NCI-H1105 treated with DMSO at 0.1 percent for 48 hours (cell line): ENCODE measurements at places on chromosomes 7 and 10.

DNA sequence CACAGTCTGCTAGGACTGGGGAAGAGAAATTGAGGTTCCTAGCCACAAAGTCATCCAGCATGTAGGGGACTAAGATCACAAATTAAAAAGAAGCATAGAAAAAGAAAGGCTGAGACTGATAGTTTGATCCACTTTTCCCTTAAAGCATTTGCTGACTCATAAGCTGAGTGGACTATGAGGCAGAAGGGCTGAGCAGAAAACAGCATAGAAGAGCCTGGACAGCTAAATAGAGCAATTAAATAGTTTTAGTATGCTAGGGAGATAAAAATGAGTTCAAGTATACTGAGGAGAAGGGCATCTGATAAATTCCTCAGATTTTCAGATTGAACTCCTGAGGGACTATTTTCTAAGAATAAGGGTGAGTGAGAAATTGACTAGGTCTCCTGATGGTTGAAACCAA lies 155.9 kb upstream of the EGR2 start:
- DNase-seq, result no peak

DNA sequence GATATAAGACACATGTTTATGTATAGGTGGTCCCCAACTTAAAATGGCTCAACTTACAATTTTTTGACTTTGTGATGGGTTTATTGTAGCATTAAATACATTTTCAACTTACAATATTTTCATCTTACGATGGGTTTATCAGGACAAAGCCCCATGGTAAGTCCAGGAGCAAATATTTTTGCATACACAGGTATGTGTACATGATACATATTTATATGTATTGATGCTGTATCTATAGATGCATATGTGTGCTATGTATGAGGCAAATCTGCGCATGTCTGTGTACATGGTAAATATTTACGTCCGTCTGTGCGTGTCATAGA lies 664 bp upstream of the UBE3C start:
- DNase-seq, result no peak

- DNase-seq, result no peak
Observed at GRCh38 chr10:17225808-17226207, 2.2 kb upstream of the VIM start.

- no peak for DNase-seq
Observed at GRCh38 chr10:77281719-77282118, 355.9 kb downstream of the KCNMA1 start.

DNA sequence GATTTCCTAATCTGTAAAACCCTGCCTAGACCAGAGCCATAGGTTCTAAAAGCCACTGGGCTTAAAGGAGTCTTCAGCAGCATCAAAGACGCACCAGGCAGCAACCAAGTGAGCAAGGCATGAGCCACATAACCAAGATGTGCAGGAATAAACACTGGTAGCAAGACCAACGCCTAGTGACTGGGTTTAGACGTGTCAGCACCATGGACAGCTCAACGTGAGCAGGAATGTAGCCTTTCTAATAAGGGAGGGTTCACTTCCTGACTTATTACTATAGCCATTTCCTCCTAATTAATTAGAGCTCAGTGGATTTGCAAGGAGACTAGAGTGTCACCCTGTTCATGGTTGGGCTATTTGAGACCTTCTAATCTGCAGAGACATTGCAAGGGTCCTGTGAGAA lies 223.7 kb downstream of the LHFPL3 start:
- no peak for DNase-seq

- DNase-seq, result no peak
Observed at GRCh38 chr7:155428171-155428834, 29.6 kb upstream of the EN2 start.

- DNase-seq, result no peak
Observed at GRCh38 chr10:77309509-77309908, 328.1 kb downstream of the KCNMA1 start.

GRCh38 chr10:15395935-15396334 lies 24.8 kb upstream of the FAM171A1 start:
- no peak for DNase-seq

- DNase-seq, result peak; percentile 9
Observed at GRCh38 chr7:32518534-32519140, 23.3 kb downstream of the AVL9 start.

GRCh38 chr7:21269021-21269420 lies 158.9 kb upstream of the SP4 start:
- no peak for DNase-seq

DNA sequence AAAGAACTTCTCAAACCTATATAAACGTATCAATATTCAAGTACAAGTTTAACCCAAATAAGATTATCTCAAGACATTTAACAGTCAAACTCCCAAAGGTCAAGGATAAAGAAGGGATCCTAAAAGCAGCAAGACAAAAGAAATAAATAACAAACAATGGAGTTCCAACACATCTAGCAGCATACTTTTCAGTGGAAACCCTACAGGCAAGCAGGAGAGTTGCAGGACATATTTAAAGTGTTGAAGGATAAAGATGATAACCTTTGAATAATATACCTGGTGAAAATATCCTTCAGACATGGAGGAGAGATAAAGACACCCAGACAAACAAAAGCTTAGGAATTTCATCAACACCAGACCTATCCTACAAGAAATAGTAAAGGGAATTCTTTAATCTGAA lies 82.8 kb downstream of the TES start:
- no peak for DNase-seq

GRCh38 chr7:66150471-66150870 lies 35.8 kb downstream of the CRCP start:
- no peak for DNase-seq

DNA sequence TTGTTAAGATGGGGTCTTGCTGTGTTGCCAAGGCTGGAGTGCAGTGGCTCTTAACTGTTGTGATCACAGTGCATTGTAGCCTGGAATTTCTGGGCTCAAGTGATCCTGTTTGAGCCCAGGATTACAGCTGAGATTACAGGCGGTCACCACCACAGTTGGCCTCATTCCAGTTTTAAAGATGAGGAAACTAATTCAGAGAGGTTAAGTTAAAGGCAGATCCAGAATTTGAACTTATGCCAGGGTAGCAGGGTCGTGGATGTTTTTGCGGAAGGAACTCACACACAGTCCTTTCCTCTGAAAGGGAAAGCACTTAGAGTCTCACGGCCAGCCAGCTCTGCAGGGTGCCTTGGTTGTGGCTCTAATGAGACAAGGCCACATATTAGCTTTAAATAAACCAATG lies 84.7 kb downstream of the MMRN2 start:
- no peak for DNase-seq

GRCh38 chr10:98255146-98255877 lies 12.7 kb downstream of the LOXL4 start:
- DNase-seq, result no peak

DNA sequence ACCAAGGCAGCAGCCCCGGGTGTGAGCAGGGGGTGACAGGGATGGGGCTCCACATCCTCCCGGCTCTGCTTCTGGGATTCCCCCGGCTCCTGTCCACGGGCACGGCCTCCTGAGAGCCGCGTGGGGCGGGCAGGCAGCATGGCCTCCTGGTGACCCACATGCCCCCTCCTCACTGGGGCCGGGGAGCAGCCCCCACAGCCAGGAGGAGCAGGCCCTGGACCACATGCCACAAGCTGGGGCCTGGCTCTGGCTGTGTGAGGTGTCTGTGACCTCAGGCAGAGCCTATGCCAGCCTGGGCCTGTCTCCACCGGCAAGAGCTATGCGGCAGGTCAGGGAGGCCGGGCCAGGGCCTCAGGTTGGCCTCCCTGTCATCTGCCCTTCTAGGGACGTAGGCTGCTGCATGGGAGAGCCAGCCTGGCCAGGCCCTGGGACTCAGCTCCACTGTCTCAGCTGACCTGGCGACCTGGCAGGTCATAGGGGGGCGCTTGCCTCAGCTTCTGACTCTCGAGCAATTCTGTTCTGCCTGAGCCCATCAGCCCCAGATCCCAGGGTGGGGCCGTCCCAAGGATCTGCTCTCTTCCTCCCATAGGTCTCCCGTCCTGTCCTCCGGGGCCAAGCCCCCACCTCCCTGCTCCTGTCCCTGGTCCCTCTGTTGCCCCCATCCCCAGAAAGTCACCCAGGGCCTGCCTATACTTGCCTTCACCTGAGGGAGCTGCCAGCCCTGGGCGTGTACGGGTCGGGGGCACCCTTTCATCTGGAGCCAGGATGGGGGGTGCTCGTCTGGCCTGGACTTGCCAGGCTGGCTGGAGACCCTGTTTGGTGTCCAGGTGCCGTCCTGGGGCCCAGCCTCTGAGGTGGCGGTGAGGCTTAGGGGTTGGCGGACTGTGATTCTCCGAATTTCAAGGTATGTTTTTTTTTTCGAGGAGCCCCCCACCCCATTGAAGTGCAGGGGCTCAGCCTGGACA lies 3.9 kb upstream of the TMEM184A start:
- DNase-seq, result no peak

DNA sequence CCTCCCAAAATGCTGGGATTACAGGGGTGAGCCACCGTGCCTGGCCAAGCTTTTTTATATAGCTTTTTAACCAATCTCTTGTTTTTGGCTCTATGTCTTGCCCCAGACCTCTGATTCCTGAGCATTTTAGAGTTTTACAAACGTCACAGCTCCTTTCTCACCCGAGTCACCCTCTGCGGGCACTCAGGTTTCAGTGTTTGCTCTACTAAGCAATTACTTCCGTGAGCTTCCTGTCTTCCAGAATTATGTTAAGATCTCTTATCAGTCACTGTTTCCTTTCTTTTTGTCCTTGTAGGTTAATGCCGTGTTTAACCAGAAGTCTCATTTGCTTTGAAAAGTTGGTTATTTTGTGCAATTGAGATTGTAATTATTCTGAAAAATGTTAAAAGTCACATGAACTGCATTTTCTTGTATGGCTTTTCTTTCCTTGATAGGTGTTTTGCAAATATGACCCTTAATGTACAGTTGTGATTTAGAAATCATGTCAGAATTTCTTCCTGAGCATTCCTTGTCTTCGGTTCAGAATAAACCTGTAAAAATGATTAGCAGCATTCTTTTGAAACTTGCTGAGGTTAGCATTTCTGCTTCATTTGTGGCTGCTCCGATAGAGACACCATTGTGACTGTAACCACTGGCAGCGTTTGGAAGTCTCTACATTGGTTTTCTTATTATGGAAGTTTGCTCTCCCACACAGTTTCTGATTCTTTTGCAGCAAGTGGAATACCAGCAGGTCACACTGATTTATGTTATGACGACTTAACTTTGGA lies 4.5 kb upstream of the HKDC1 start:
- DNase-seq, result no peak

DNA sequence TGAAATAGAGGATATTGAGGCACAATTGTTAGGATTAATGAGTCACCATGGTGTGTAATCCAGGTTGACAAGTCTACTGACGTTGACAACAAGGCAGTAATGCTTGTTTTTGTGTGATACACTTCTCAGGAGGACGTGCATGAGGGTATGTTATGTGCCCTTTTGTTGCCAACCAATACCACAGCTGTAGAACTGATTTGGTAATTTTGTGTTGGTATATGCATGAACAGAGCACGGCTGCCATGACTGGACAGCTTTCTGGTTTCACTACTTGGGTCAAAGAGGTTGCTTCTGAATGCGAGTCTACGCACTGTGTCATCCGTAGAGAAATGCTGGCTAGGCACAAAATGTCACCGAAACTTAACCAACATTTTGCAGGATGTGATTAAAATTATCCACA lies 32.9 kb downstream of the PHTF2 start:
- no peak for DNase-seq

DNA sequence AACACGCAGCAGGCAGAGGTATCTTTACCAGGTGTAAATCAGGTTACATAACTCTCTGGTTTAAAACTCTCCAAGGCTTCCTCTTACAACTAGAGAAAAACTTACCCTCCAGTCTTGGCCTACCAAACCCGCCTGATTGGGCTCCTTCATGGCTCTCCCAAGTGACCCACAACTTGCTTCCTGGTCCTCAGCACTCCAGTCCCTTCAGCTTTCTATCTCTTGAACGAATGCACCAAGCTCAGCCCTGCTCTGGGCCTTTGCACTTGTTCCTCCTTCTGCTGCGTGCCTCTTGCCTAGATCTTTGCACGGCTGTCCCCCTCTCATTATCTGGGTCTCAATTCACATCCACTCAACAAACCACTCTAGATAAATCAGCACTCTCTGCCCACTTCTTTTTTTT lies 32.7 kb upstream of the DLD start:
- no peak for DNase-seq

DNA sequence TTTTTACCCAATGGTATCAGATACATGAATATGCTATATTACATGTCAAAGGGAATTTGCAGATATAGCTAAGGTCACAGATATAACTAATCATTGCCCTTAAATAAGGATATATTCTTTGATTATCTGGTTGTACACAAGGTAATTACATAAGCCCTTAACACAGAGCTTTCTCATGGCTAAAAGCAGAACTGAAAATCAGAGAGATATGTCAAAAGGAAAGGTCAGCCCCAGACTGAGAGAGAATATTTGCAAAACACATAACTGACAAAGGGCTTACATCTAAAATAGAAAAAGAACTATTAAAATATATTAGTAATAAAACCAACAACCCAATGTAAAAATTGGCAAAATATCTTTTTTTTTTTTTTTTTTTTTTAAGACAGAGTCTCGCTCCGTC lies 1029.5 kb upstream of the LRRN3 start:
- no peak for DNase-seq

GRCh38 chr10:58439632-58440364 lies 54.6 kb downstream of the TFAM start:
- DNase-seq, result no peak

GRCh38 chr10:51897560-51897959 lies 198.2 kb upstream of the CSTF2T start:
- DNase-seq, result no peak

GRCh38 chr7:33157311-33157710 lies 27.9 kb downstream of the BBS9 start:
- no peak for DNase-seq

DNA sequence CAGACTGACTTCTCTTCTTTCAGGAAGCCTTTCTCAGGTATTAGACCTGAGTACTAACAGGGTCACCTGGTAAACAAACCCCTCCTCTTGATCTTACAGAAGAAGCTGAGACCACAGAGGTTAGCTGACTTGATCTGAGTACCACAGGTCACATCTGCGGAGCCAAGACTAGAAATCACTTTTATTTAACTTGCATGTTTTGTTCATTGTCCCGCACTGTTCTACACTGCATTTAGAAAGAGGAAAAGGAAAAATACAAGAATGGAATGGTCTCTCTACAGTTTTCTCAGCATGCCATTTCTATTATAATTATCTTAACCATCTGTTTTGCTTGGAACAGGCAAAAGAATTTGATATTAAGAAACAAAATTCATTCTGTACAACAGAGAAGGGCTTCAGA lies 245.6 kb upstream of the ETV1 start:
- DNase-seq, result no peak

GRCh38 chr7:2040893-2041270 lies 191.9 kb downstream of the MAD1L1 start:
- no peak for DNase-seq

GRCh38 chr7:117902314-117902889 lies 29.2 kb upstream of the CTTNBP2 start:
- no peak for DNase-seq

GRCh38 chr7:51013861-51014511 lies 231.3 kb upstream of the GRB10 start:
- no peak for DNase-seq

- DNase-seq, result no peak
Observed at GRCh38 chr7:69800495-69800894, 202.2 kb downstream of the AUTS2 start.

- no peak for DNase-seq
Observed at GRCh38 chr10:14879124-14879927, 660 bp downstream of the SUV39H2 start.
